ENCODE measurements at places on chromosomes 7 and 10. TPM values are rescaled to one million over a fixed set of nuclear protein-coding genes. Genes with fewer than 3 reads are reported as not detected.

The SRGN gene
- total RNA-seq: 305 TPM

The MYO1G gene
- total RNA-seq: 3.1 TPM

The DKK1 gene
- total RNA-seq: 0.08 TPM

The CRTAC1 gene
- total RNA-seq: 0.25 TPM

The MMD2 gene
- not detected for total RNA-seq

The LIPF gene
- not detected for total RNA-seq

Measured in liver (tissue), 10 donors.